ENCODE measurements at places on chromosomes 6 and 20.

DNA sequence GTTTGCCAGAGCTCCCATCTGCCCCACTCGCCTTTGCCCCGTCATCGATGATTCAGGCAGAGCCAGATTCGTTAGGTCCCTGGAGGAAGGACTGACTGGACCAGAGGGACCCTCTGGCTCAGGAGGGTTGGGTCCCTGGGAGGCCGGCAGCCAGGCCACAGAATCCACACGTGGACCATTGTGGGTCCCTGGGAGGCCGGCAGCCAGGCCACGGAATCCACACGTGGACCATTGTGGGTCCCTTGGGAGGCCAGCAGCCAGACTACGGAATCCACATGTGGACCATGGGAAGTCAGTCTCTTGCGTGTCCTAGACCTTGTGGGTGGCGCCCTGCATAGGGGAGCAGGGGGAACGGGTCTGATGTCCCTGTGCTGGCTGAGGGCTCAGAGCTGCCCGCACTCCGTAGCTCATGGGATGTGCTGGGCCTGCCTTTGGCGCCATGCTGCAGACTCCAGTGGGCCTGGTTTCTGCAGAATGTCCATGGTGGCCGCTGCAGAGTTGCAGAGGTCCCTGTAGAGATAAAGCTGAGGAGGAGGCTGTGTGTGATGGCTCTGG, 23.5 kb downstream of the UCKL1 start:
- no peak for DNase-seq

DNA sequence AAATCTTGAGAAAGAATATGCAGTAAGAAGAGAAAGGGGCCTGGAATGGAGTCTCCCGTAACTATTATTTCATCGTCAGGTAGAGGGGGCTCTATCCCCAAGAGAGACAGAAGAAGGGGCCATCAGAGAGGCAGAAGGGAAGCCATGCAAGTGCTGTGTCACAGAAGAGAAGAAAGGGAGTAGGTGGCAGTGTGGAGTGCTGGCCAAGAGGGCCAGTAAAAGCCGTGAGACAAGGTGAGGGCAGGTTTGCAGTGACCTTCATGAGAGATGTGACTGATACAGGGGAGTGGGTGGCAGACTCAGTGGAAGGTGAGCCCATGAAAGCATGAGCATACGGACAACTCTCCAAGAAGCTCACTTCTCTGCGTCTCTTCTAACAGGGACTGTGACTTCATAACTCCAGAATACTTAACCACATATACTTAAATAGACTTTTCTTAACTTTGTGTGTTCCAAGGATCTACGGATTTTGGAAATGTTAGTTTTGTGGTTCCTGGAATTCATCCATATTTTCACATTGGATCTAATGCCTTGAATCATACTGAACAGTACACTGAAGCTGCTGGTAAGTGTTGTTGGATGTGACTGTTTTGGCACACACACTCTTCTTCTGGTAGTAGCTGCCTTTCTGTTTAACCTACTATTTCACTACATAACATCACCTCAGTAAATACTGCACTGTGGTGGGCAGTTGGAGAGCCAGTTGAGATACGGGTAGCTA, 15.6 kb downstream of the PM20D2 start:
- no peak for DNase-seq

DNA sequence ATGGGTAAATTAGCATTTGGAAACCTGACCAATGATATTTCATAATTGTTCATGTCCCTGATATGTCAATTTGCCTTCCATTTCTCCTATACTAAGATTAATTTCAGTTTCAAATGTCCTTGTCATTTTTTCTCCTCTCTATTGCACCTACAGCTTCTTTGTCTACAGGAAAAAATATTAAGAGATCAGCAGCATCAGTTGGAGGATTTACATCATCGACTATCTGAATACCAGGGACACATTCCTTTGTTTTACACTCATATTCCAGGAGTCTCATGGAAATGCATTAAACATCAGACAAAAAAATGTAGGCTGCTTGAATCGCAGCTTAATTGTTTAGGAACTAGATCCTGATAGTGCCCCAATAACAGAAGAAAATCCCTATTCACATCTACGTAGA, 188.2 kb downstream of the PRKN start:
- DNase-seq, result no peak

DNA sequence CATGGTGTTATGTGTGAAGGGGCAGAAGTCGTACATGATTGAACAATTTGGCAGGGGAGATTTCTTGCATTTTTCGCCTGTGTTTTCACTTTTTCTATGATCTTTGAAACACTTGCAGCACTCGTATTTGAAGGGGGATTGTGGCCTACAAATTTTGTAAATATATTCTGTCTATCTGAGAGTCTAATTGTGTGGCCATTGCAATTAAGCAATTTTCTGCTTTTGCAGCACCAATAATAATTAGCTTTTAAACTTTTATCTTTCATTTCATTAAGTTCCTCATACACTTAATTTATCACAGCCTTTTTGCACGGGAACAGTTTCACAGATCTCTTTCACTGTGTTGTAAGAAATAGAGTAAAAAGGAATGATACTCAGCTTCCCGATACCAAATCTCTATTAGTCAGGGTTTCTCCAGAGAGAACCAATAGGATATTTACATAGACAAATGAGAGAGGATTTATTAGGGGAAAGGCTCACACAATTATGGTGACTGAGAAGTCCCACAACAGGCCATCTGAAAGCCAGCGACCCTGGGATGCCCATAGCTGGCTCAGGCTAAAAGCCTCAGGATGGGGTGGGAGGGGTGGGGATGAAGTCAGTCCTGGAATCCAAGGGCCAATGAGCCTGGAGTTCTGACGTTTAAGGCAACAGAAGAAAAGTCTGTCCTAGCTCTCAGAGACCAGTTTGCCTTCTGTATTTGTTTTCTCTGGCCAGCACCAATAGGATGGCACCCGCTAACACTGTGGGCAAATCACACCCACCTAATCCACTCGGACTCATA, 58.3 kb downstream of the KIF6 start:
- DNase-seq, result no peak

All from NCI-H1048 (cell line).